ENCODE measurements at places on chromosomes 16 and 17.
A peak's percentile ranks its signal among the peaks of the same experiment; 100 is the strongest.

- DNase-seq, result no peak
Measured at GRCh38 chr17:64679710-64680216, 17.7 kb upstream of the SMURF2 start.

GRCh38 chr16:26787924-26788323 is 278.8 kb upstream of the C16orf82 start:
- DNase-seq, result no peak

DNA sequence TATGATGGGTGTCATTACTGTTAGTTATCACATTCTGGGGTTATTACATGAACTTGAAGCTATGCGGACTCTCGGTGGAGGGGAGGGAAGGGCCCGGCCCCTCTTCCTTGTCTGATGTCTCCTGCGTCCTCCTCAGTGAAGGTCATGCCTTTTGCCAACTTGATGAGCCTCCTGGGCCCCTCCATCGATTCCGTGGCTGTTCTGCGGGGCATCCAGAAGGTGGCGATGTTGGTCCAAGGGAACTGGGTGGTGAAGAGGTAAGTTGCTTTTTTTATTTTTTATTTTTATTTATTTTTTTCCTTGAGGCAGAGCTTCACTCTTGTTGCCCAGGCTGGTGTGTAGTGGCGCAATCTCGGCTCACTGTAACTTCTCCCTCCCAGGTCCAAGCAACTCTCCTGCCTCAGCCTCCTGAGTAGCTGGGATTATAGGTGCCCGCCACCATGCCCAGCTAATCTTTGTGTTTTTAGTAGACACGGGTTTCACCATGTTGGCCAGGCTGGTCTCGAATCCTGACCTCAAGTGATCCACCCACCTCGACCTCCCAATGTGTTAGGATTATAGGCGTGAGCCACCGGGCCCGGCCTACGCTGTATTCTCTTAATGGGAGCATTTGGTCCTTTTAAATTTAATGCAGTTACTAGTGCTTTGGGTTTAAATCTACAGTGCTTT is 21.6 kb downstream of the POLR3E start:
- no peak for DNase-seq

DNA sequence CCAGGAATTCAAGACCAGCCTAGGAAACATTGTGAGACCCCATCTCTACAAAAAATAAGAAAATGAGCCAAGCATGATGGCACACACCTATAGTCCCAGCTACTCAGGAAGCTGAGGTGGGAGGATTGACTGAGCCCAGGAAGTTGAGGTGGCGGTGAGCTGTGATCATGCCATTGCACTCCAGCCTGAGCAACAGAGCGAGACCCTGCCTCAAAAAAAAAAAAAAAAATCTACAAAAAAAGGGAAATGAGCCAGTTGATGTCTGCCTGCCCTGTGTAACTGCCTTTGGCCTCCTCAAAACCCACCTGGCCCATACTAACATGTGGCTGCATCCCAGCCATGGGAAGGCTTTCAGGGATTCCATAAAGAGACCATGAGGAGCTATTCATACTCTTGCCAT is 4.5 kb downstream of the RANBP10 start:
- no peak for DNase-seq

DNA sequence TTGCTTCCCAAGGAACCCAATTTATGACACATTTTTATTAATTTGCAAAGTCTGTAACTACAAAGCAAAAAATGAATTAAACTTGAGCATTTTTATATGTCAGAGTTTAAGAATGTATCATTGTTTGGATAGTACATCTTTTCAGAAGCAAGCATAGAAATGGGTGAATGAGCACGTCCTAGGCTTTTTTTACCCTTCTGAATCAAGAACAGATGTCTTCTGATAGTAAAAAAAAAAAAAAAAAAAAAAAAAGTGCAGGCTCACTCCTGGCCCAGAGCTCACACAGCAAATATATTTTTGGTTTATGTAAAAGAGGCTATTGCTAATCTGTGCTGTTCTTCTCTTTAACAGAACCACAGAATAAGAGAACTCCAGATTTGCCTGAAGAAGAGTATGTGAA is 6.3 kb downstream of the TERF2IP start:
- no peak for DNase-seq

DNA sequence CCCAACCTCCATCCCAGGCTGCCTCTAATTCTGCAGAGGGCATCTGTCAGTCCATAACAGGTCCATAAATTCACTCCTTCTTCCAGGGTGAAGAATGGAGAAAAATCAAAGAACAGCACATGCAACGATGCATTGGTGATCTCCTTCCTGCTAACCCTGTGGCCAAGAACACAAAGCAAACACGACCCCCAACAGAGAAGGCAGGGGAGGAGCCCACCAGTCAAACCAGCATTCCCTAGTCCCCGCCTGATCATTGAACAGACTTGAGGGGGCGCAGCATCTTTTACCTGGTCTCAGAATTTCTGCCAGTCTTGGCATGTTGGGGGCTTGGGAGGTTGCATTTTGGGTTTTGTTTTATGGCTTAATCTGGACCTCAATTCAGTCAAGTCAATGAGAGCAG is 476.0 kb downstream of the SLC39A11 start:
- no peak for DNase-seq

GRCh38 chr16:1290063-1290501 is 19.4 kb upstream of the UBE2I start:
- DNase-seq, result no peak

- no peak for DNase-seq
Measured at GRCh38 chr17:82301916-82302567, 15.4 kb downstream of the CD7 start.

DNA sequence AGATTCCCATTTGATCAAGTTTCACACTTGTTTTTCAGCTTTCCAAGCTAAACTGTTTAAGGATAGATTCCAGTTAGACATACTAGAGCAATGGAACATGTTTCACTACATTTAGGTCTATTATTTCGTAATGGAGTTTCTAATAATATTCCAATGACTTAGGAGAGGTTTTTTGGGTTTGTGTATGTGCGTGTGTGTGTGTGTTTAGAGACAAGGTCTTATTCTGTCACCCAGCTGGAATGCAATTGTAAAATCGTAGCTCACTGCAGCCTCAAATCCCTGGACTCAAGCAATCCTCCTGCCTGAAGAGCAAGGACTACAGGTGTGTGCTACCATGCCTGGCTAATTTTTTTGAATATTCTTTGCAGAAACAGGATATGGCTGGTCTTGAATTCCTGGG is 426.3 kb downstream of the ZFHX3 start:
- no peak for DNase-seq

- no peak for DNase-seq
Measured at GRCh38 chr16:22217890-22218730, 12.0 kb downstream of the EEF2K start.

DNA sequence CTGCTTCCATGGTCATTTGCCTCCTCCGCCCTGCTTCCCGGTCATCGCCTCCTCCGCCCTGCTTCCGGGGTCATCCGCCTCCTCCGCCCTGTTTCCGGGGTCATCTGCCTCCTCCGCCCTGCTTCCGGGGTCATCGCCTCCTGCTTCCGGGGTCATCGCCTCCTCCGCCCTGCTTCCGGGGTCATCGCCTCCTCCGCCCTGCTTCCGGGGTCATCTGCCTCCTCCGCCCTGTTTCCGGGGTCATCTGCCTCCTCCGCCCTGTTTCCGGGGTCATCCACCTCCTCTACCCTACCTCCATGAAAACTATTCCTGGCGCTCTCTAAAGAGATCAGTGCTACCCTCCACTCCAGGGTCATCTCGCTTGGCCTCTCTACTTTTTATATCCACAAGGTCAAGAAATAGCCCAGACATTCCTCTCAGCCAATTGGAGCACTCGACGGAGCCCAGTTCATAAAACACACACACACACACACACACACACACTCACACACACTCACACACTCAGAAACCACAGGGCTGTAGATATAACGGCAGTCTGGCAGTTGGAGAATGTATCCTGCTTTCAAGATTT is 44.8 kb downstream of the TRARG1 start:
- DNase-seq, result no peak

DNA sequence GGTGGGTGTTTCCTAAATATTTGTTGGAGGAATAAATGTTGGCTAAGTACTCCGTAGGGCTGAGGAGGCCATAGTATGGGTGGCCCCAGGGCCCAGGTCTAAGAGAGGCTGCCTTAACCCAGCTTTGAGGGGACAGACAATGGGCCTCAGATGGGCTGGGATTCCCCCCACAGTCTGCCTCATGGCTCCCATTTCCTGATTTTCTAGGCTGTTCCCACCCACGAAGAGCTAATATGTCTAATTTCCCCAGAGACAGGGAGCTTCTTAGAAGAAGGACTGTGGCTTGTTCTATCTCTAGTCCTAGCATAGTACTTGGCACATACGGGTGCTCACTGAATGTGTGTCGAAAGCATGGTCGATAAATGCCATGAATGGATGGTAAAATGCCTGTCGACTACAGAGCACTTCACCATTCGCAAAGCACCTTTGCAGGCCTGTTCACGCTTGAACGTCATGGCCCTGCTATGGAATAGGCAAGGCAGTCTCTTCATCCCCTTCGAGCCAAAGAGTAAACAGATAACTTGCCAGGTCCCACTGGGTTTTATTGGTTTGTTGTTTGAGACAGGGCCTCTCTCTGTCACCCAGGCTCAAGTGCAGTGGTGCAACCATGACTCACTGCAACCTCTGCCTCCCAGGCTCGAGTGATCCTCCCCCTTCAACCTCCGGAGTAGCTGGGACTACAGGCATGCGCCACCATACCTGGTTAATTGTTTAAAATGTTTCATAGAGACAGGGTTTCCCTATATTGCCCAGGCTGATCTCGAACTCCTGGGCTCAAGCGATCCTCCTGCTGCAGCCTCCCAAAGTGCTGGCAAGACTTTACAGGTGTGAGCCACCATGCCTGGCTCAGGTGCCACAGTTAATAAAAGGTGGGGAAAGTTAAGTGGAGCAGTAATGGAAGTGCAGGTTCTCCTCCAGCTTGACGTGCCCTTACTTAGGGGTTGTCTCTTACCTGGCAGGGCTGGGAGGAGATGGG is 9.7 kb downstream of the CHAD start:
- DNase-seq, result no peak

DNA sequence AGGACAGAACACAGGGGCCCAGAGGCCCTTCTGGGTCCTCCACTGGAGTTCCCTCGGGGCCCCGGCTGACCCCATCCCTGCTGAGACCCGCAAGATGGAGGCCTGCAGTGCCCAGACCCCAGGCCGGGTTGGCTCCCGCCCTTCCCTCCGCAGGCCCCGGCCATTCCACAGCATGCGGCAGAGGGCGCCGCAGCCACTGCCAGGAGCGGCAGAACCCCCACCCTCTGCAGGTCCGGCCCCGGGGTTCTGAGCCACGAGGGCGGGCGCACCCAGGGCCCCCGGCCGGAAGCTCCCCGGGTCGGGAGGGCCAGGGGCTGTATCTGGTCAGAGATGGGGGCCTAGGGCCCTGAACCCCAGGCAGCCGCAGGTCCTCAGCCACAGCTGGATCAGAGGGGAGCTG is 2.4 kb upstream of the PERCC1 start:
- DNase-seq, result no peak

DNA sequence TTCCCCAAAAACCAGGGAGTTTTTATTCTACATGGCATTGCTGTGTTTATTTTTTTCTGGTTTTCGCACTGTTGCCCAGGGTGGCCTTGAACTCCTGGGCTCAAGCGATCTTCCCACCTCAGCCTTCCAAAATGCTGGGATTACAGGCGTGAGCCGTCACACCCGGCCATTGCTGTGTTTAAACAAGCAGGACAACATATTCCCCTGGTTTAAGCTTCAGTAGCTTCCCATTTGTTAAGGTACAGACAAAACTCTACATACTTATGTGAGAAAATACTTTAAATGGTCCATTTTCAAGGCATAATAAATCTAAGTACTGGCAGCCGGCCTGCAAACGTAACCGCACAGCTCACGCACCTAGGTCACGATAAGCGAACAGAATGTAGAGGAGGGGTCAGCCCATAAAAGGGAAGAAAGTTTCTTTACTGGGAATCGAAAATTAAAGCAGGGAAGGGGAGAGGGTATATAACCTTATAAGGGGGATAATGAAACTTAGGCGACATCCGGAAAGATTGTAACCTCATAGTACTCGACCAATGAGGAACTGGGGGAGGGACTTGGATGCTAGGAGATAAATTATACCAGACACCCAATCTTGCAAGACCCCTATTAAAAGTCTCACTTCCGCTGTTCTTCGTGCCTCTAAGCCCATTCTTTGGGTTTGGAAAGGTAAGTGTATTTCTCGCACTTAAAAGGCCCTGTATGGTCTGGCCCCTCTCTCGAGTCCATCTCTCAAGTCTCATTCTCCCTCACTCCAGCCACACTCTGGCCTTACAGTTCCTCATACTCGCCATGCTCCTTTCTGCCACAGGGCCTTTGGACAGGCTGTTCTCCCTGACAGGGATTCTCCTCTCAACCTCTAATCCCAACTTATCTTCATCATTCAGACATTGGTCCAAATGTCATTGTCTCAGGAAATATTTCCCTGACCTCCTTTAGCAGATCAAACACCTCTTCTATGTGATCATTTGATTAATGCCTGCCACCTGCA is 59.2 kb downstream of the TEX14 start:
- DNase-seq, result no peak

GRCh38 chr17:16919663-16920627 is 52.0 kb downstream of the TNFRSF13B start:
- no peak for DNase-seq

- DNase-seq, result no peak
Measured at GRCh38 chr17:17119533-17119932, 77.3 kb downstream of the MPRIP start.

DNA sequence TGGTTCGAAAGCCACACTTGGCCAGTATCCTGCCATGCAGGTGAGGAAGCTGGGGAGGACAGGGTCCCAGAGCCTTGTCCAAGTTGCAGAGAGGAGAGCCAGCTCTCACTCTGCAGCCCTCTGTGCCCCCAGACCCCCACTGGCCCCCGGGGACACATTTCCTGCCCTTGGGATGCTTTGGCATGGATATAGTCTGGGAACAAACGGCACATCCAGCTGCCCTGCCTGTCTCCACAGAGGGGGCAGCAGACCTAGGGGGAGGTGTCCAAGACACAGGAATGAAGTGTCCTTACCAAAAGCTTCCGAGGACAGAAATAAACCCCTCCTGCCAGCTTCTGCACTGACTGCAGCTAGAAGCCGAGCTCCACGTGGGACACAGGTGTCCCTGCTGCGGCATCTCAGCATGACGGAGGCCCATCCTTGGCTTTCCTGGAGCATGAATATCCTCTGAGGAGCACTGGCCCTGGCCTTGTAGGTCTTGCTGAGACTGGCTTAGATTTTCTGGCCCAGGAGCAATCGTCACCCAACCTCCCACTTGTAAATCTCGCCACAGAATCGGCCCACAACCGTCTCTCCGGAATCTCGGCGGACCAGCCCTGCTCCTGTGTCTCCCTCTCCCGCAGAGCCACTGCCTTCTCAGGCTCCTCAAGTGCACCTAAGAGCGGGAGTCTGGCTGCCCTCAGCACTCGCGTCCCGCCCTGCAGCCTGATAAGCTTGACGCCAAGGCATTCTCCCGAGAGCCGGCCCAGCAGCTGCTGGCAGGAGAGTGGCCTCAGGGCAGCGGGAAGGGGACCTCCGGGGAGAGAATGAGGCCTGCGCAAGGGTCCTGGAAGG is 1.1 kb upstream of the CAPN15 start:
- DNase-seq, result no peak

- DNase-seq, result peak; percentile 44
Measured at GRCh38 chr16:78993346-78993745, 607.2 kb downstream of the MAF start.

GRCh38 chr16:1474082-1474795 is 589 bp downstream of the CLCN7 start:
- no peak for DNase-seq

All from NCI-H524 treated with DMSO at 0.1 percent for 48 hours (cell line).